ENCODE measurements at places on chromosomes 16 and 17.

DNA sequence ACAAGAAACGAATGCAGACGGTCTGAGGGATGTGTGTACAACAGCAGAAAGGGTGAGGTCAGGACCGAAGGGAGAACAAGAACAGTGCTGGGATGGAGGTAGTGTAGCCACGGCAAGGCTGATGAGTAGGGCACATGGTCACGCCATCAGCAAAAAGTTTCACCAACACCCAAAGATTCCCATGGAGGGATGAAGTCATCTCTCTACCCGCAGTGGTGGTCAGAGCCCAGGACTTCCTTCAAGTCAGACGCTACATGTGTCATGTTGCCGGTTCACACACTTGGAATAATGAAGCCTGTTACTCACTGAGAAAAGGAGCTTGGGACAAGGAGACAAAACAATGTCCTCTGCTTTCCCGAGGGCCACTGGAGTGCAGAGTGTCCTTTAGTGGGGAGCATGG lies 79.7 kb downstream of the SALL1 start:
- DNase-seq, result no peak

DNA sequence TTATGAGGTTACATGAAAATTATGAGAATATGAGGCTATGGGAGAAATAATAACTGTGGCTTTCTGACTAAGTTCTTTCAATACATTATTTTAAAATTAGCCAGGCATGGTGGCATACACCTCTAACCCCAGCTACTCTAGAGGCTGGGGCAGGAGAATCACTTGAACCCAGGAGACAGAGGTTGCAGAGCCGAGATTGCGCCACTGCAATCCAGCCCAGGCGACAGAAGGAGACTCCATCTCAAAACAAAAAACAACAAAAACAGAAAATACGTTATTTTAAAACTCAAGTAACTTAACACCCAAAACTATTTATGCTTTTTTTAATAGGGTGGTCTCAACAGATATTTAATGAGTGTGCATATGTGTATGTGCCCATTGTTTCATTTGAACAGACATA lies 2.4 kb upstream of the RFFL start:
- no peak for DNase-seq

GRCh38 chr17:4944163-4944553 lies 4.1 kb downstream of the RNF167 start:
- DNase-seq, result no peak

DNA sequence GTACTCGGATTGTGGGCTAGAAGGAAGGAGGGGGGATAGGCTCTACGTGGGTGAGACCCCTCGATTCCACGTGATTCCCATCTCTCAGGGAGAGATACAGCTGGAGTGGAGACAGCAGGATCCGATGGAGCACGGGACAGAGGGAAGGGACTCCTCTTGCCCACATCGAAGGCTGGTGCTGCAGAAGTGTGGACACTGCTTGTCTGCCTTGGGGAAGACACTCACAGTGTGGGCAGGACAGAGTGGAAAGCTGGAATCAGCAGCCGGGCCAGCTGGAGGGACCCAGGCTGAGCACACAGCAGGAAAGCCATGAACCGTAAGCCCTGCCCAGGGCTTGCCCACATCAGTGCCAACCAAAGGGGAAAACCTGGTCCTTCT lies 42.1 kb upstream of the RPH3AL start:
- no peak for DNase-seq

- no peak for DNase-seq
Observed at GRCh38 chr16:53429221-53429943, 4.9 kb upstream of the RBL2 start.

GRCh38 chr16:732936-733335 lies 6.0 kb downstream of the HAGHL start:
- no peak for DNase-seq
